ENCODE measurements at places on chromosomes 1 and 21. TPM values are rescaled to one million over a fixed set of nuclear protein-coding genes. Genes with fewer than 3 reads are reported as not detected.

GRCh38 chr1:112779665-112780526, 64.8 kb upstream of the PPM1J start:
- no peak for DNase-seq

DNA sequence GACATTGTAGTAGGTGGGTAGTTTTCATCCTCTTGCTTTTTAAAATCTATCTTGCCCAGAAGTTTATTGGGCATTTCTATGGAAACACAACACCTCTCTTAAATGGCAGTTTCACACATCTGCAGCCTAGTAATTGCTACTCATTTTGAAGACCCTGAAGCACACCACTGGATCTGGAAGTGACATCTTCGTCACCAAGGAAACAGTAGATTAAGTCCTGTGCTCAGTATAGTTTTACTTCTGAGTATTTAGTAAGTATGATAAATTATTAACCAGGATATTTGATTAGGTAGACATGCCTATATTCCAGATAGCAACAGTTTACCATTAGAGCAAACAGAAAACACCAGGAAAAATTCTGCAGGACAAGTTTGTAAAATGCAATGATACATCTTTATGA, 48.7 kb downstream of the UCK2 start:
- DNase-seq, result no peak

Gene ACOT11
- total RNA-seq, result 2.3 TPM

Gene UQCRHL
- 1.8 TPM for total RNA-seq

Gene INAVA
- 292 TPM for total RNA-seq

Gene KLHL20
- total RNA-seq, result 22.9 TPM

Data from kidney epithelial cell (primary cell).